ENCODE measurements at places on chromosomes 5 and 9.

- DNase-seq = peak; percentile 74
Measured at GRCh38 chr9:137227054-137227852, at the start of gene RNF224. Gene RNF224 (plus strand): TSS chr9:137227502. CDS start chr9:137228336, 834 bp downstream.

DNA sequence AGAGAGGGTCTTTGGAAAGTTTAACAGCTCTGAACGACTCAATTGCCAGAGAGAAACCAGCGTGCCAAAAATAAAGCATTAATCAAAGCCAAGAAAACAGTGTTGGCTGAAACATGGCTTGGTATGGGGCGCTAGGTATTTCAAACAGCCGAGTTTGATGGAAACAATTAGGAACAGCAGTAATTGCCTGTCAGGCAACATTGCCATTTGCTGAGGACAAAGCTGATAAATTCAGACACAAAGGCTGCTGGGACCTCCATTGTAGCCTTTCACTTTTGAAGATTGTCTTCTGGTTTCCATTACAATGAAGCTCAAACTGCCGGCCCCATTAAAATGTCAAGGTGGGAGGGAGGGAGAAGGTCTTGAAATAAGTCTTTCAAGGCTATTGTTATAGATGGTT lies 125.4 kb upstream of the SPDL1 start:
- DNase-seq = no peak

DNA sequence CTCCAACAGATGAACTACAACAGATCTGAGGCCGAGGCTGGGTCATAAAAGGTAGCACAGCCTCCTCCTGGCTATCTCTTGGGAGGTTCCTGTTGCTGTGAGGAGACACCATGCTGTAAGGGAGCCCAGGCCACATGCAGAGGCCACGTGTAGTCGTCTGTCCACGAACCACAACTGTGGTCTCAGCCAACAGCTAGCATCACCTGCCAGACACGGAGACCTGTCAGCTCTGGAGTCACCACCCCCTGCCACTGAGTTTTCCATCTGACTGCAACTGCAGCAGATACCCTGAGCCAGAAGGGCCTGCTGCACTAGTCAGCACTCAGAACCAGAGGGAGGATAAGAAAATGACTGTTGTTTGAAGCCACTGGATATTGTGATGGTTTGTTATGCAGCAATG lies 12.7 kb upstream of the GOLM1 start:
- DNase-seq = no peak

DNA sequence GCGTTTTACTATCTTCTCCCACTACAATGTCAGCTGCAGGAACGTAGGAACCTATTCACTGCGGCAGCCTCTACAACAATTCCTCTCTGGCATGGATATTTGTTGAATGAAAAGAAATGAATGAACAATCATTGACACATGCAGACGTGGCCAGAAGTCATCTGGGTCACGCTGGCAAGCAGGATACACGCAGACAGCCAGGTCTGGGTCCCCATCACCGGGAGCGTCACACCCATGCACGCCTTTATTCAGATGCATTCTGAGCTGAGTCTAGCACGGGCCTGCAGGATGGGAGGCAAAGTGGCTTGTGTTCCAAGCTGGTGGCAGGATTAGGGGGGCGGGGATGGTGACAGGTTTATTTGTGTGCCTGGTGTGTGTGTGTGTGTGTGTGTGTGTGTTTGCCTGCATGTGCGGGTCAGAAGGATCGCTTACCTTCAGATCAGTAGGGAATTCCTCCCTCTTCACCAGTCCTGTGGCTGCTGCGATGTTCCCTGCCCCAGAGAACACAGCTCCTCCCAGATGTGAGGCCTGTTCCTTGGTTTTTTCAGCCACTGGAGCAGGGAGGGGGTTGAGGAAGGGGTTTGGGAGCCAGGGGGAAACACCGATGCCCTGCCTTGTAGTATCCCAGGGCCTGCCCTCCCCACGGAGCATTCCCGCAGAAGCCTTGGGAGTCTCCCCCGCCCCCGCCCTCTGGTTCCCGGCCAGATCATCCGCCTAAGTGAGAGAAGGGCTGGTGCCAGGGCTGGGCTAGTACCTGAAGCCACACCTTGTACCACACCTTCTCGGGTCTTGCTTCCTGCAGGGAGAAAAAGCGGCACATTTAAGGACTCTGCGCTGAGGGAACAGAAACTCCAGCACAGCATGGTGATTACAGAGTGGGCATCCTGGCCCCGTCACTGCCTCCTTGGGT lies 4.1 kb downstream of the SNCB start:
- DNase-seq = no peak

- DNase-seq = no peak
Measured at GRCh38 chr5:16456103-16456832, 9.3 kb downstream of the ZNF622 start.
